Stimulated activated CD8-positive, alpha-beta memory T cell treated with anti-CD3 and anti-CD28 coated beads, Interleukin-15, amount 100 ng/mL, for 24 hours (primary cell): ENCODE measurements at places on chromosomes 7 and 10.

GRCh38 chr10:2262333-2262732 is 525.0 kb upstream of the ADARB2 start:
- DNase-seq: no peak

- DNase-seq: no peak
These were observed 180.5 kb upstream of the PRSS58 start for GRCh38 chr7:142438235-142438922.

GRCh38 chr7:140745266-140746058 is 49.0 kb downstream of the NDUFB2 start:
- no peak for DNase-seq

DNA sequence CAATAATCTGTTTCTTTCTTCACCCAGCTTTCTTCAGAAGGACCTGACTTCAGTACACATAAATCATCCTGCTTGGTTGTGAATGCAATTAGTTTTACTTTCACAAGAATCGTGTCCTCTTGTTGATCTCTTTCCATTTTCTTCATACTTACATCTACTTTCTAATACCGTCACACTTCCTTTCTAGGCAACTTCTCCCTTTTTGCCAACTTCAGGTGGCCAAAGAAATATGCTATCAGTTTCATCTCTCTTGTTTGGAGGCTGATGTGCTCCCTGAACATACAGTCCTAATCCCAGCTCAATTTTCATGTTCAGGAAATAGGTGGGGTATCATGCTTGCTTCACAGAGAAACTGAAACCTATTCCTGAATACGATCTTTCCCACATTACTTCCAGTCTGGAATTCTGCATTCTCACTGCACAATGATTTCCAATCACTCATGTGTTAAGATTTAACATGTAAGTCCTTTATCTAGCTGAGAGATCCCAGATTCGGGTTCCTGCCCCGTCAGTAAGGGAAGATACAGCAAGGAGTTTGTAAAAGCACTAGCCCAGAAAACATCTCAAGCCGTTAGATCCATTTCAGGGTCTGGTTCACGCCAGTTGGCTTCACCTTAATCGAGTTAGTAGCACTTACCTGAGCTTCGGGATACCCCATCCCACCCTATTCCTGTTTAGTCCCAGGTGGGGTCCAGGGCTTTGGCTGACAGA is 994 bp downstream of the SLC25A28 start:
- DNase-seq: no peak
